ENCODE measurements at places on chromosomes 1 and 21. TPM values are rescaled to one million over a fixed set of nuclear protein-coding genes. Genes with fewer than 3 reads are reported as not detected.

GRCh38 chr1:228752675-228753265 is 17.5 kb downstream of the RHOU start:
- no peak overlapping the region for H3K27ac ChIP-seq
- H3K4me1 ChIP-seq: peaks cover 12% of the 10 kb centered on the region
- H3K36me3 ChIP-seq: no peaks in the 10 kb centered on the region
- no peak for DNase-seq

- H3K36me3 ChIP-seq: no peaks in the 10 kb centered on the region
- no peak overlapping the region for H3K4me3 ChIP-seq
- DNase-seq: peak; percentile 51
- H3K27me3 ChIP-seq: peaks cover 4% of the 10 kb centered on the region
- no peaks in the 10 kb centered on the region for H3K4me1 ChIP-seq
These were observed 62.0 kb upstream of the RASAL2 start for GRCh38 chr1:178031856-178032320.

DNA sequence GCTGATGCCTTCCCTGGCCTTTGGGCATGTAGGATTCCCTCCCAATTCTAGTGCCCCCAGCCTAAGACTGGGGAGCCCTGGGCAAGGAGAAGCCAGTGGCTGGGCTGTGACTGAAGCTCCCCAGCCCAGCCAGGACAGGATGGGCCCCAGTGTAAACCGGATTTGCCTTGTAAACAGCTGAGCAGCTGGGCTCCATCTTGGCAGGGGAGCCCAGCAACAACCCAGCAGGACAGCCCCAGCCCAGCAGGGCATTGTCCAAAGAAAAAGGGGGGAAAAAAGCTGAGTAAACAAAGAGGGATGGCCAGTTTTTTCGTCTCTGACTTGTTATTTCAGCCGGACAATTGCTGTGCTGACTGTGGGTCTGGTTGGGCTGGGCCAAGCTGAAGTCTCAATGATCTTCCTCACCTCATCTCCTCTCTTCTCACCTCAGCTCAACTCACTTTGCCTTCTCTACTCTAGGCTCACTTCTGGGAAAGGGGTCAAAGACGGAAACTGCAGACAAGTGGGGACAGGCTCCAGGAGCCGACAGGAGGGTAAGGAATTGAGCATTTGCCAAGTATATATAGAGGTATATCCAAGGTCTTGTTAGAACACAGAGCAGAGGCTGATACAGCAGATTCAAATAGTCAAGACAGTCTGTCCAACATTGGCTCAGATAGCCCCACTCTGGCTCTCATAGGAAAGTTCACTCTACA is 97.7 kb downstream of the TMEM53 start:
- H3K36me3 ChIP-seq: no peaks in the 10 kb centered on the region
- H3K27me3 ChIP-seq: no peaks in the 10 kb centered on the region
- H3K4me1 ChIP-seq: no peaks in the 10 kb centered on the region

- peaks cover 37% of the 10 kb centered on the region for H3K4me1 ChIP-seq
- H3K27me3 ChIP-seq: no peaks in the 10 kb centered on the region
- peaks cover 5% of the 10 kb centered on the region for H3K36me3 ChIP-seq
- DNase-seq: no peak
- no peak overlapping the region for H3K4me3 ChIP-seq
- no peak overlapping the region for H3K27ac ChIP-seq
These were observed 4.2 kb downstream of the TTC22 start for GRCh38 chr1:54796902-54797301.

DNA sequence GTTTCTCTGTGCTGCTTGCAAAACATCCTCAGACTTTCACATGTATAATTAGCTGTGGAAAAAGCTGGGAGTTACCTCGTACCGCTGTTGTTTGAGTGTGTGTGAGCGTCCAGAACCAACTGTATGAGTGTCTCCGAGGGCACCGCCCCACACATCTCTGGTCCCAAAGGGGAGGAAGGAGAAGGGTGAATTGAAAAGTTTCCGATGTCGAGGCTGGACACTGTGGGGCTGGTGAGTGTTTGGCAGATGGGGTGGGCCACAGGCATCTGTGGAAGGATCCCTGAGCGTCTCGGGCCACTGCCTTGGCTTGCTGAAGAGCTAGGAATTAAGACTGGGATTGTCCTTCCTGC is 1.2 kb downstream of the ATP2B4 start:
- peak overlapping the region; percentile 88 for H3K27ac ChIP-seq
- peaks cover 59% of the 10 kb centered on the region for H3K4me1 ChIP-seq
- no peaks in the 10 kb centered on the region for H3K27me3 ChIP-seq

EXTL1 gene
- not detected for total RNA-seq

DNA sequence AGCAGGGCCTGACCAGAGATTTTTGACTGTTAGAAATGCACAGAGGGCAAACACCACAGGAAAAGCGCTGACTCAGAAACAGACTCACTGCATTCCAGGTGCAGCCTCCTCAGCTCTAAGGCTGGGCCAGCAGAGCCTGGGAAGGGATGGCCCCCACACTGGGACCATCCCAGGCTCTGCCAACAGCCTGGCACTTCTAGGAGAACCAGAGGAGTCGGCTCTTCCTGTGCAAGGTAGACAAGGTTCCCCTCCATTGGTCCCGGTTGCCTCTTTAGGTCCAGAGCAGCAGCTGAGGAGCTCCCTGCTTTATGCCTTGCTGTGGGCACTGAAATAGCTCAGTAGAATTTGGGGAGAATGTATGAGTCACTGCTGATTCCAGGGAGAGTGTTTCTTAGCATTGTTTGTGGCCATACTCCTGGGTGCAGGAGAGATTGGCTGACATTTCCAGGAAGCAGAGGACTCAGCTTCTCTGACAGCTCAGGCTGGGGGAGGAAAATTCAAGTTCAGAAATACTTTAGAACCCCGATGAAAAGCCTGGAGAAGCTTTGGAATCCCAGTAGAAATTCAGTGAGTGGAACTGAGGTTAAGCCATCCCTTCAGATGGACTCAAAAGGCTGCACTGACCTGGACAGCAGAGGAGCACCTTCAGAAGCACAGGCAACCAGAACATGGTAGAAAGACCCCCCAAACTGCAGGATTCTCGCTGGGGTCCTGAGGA is 19.7 kb downstream of the PRAMEF1 start:
- no peak overlapping the region for H3K4me3 ChIP-seq
- DNase-seq: no peak
- H3K27ac ChIP-seq: no peak overlapping the region

DNA sequence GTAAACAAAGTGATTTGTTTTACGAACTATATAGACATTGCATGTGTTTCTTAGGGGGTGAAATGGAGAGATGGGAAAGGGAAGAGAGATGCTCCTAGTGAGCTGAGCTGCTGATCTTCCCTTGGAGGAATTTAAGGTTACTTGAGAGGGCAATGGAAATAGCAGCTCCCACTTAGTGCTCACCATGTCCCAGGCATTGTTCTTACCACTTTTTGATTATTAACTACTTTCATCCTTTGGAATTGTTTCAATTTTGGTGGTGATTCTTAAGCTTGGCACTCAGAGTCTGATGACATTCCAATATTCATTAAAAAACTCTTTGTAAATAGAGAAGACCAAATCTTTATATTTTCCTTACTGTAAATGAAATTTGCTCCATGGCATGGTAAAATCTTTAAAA is 124.9 kb downstream of the ITSN1 start:
- no peak overlapping the region for H3K27ac ChIP-seq
- H3K27me3 ChIP-seq: no peaks in the 10 kb centered on the region
- DNase-seq: no peak

DNA sequence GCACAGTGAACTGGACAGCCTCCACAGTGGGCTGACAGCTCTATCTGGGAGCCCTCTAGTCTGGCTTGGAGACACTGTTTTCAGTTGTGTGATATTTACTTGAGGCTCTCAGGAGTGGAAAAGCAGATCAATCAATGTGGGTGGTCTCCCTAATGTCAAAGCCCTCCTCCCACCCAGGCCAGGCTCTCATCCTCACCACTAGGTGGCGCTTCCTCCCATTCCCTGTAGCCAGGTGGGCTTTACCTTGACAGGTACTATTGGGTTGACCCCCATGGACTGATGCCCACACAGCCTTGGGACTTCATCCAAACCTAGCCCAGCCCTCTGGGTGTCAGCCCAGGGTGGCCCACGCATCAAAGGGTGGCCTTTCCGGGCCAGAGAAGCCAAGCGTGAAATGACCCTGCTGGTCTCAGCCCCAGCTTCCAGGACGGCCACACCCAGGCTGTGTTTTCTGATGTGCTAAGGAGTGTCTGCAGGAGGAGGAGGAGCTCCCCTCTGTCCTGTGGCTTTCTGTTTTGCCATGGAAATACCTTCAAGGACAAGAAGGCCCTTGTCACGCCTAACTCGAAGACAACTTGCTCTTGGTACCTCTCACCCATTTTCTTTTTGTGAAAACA is 54.0 kb downstream of the CLIC6 start:
- H3K27me3 ChIP-seq: peaks cover 6% of the 10 kb centered on the region

DNA sequence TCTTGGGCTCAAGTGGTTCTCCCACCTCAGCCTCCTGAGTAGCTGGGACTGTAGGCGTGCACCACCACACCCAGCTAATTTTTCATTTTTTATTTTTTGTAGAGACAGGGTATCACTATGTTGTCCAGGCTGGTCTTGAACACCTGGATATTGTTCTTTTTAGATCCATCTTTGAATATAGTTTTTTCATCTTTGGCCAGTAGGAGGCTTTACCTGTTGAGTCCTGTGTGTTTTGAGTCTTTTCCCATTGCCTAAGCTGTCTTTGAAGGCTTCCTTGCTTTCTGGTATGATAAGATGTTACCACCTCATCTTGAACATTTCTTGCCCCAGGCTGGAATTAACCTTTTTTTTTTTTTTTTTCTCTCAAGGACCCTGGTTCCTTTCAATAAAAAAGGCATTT is 387.8 kb upstream of the RUNX1 start:
- H3K27me3 ChIP-seq: peaks cover 5% of the 10 kb centered on the region
- H3K4me3 ChIP-seq: no peak overlapping the region
- H3K4me1 ChIP-seq: peaks cover 12% of the 10 kb centered on the region
- H3K27ac ChIP-seq: no peak overlapping the region
- peaks cover 7% of the 10 kb centered on the region for H3K36me3 ChIP-seq

DNA sequence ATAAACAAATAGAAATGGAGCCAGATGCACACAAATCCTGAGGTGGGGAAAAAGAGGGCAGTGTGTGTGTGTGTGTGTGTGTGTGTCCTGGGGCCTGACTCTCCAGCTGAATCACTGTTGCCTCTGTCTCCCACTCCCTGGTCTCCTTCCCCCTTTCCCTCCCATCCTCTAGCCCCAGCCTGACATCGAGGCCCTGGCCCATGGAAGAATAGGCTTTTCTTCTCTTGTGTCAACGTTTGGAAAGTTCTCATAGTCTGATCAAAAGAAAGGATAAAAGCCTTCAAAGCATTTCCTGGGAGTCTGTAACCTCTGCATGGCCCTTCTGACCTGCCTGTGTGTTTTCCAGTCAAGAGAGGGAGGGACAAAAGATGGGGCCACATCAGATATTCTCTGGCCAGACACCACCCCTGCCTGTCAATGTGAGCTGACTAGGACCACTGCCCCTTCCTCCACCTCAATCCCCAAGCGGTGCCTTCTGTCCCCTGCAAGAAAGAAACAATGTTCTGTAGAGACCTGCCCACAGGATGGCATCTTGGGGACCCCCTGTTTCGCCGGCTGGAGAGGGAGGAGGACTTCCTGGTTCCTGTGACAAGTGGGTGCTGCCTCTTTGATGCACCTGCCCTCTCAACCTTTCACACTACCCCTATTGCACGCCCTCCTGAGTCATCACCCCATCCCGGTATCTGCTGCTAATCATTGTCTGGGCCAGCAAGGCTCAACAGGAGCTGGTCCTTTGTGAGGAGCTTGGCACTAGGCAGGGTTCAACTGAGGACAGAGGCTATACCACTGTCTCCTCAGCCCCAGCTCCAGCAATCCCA is 16.2 kb downstream of the KCNJ10 start:
- no peak overlapping the region for H3K4me3 ChIP-seq
- H3K4me1 ChIP-seq: no peaks in the 10 kb centered on the region
- H3K27ac ChIP-seq: no peak overlapping the region
- no peaks in the 10 kb centered on the region for H3K36me3 ChIP-seq
- H3K27me3 ChIP-seq: peaks cover 19% of the 10 kb centered on the region

DNA sequence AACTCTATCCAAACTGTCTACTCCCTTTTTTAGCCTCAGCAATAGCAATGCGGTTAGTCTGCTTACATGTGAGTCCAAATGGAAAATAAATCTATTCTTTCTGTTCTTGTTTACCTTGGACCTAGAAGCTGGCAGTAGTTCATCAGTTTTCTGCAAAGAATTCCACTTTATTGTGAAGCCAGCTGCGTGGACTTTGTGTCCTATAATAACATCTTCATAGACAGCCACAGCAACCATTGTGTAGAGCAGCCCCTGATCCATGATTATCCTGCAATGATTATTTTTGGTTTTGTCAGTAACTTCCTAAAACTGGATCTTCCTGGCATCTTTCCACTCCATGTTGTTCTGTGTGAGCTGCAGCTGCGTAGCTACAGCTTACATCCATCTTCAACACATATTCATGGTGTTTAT is 408.7 kb downstream of the NUF2 start:
- no peak overlapping the region for H3K4me3 ChIP-seq
- DNase-seq: no peak
- H3K36me3 ChIP-seq: no peaks in the 10 kb centered on the region
- no peak overlapping the region for H3K27ac ChIP-seq
